ENCODE measurements at places on chromosomes 2 and 18.

GRCh38 chr18:6504605-6505497 lies 90.1 kb upstream of the L3MBTL4 start:
- DNase-seq, result no peak

DNA sequence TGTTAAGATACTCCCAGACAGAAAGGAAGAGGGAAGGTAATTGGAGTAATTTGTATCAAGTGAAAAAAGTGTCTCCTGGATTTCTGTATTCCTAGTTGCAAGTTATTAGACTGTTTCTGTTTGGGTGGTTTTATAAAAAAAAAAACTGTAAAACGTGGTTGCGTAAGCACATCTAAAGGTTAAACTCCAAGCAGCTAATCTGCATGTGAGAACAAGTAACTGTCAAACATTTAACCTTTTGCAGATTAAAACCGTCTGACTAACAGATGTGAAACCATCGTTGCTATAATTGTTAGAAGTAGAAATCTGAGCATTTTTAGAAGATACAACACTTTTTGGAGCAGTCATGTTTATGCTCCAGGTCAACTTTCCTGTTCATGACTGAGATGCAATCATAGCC lies 72.3 kb downstream of the AFF3 start:
- no peak for DNase-seq

GRCh38 chr2:46390901-46391395 lies 88.4 kb upstream of the TMEM247 start:
- no peak for DNase-seq

- no peak for DNase-seq
Measured at GRCh38 chr18:58247363-58247834, 203.4 kb downstream of the NEDD4L start.

GRCh38 chr2:170386554-170386953 lies 208.6 kb downstream of the MYO3B start:
- no peak for DNase-seq

DNA sequence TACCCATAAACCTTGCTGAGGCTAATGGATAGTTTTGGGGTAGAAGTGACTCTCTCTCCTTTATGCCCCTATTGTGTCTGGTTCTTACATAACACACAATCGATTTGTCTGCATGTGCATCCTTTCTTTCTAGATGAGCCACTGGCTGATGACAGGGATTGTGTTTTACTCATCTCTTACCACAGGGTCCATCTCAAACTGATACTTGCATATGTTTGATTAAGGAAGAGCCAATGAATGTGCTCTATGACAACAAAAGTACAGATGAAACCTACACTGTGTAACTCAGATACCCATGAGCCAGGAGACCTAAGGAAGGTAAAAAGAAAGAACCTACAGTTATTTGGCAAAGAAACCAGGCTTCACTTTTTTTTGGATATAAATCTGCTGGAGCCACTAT lies 13.2 kb upstream of the BZW1 start:
- DNase-seq, result no peak

DNA sequence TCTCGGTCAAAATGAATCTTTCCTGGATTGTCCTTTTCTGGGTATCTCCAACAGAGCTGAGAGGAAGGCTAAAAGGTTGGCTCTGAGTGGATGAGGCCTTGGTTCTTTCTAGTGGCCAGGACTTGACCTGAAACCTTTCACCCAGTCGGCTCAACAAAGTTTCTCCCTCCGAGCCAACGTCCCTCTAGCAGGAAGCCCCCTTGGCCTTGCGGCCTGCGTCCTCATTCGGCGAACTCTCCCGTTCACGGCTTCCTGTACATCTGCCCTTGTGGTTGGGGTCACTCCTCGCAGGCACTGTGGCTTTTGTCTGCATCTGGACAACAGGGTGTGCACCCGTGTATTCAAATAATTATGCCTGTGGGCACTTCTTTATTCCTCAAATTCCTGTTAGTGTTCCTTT lies 9.4 kb upstream of the SIX3 start:
- no peak for DNase-seq

DNA sequence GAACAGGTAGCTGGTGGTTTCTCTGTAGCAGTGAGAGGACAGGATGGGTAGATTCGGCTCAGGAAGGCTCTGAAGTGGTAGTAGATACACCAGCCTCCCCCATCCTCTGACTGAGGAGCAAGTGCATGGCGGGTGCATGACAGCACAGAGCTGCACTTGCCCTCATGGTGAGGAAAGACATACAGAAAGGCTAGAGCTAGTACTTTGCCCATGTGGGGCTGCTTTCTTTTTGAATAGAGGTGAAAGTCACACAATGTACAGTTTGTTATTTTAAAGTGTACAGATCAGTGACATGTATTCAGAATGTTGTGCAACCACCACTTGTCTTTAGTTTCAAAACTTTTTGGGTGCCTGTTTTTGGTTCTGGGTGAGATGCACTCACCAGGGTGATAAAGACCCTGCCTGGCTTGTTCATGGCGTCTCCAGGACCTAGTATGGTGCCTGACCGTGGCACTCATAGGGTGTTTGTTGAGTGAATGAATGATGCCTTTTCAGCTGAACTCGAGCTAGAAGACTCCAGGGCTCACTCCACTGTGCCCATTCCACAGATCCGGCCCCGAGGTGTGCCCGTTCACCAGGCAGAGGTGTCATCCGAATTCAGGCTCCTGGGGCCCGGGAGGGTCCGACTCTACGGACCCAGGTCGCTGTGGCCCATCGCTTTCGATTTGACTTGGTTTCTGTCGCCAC lies 421 bp upstream of the VAMP5 start:
- no peak for DNase-seq

Measured in NCI-H1417 treated with DMSO at 0.1 percent for 48 hours (cell line).